ENCODE measurements at places on chromosomes 2 and 18. TPM values are rescaled to one million over a fixed set of nuclear protein-coding genes. Genes with fewer than 3 reads are reported as not detected.

The XDH gene
- not detected for total RNA-seq

The CDKL4 gene
- total RNA-seq = 0.32 TPM

The PDE1A gene
- total RNA-seq = not detected

The C2orf81 gene
- 3.1 TPM for total RNA-seq

The LIMS4 gene
- 0.59 TPM for total RNA-seq

The GKN2 gene
- total RNA-seq = not detected

The GREB1 gene
- total RNA-seq = 0.30 TPM

The TSGA10 gene
- total RNA-seq = 4.7 TPM

The PRSS56 gene
- not detected for total RNA-seq

The ATG9A gene
- 55.9 TPM for total RNA-seq

The SULT1C4 gene
- total RNA-seq = not detected

The TMEM198 gene
- total RNA-seq = 7.1 TPM

The MYCN gene
- total RNA-seq = not detected

The DYNC1I2 gene
- 48.4 TPM for total RNA-seq

The C1GALT1C1L gene
- total RNA-seq = not detected

The APLF gene
- 2.8 TPM for total RNA-seq

The BOLL gene
- total RNA-seq = not detected

The SIX3 gene
- not detected for total RNA-seq

The ACMSD gene
- total RNA-seq = not detected

The RIT2 gene
- not detected for total RNA-seq

The NT5DC4 gene
- total RNA-seq = not detected

The CYBRD1 gene
- 0.97 TPM for total RNA-seq

Measured in activated CD8-positive, alpha-beta memory T cell treated with anti-CD3 and anti-CD28 coated beads for 36 hours (primary cell).